ENCODE measurements at places on chromosomes 3 and 15.

DNA sequence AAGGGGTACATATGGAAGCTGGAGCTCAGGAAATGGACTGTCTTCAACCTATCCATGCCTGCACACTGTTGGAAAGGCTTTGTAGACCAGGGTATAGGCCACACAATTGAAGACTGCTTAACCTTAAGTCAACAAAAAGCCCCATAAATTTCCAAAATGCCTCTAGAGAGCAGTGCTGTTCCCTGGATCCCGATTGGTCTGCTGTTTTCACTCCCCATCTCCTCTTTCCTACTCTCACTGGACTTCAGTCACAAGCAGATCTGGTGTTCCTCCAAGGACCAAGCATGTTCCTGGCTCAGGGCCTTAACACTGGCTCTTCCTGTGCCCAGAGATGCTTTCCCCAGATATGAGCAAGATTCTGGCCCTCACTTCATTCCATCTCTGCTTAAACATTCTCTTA lies 22.8 kb upstream of the LRRC34 start:
- DNase-seq = no peak

GRCh38 chr15:95715116-95715903 lies 615.2 kb upstream of the NR2F2 start:
- DNase-seq = no peak

GRCh38 chr3:184059424-184059823 lies 6.6 kb downstream of the HTR3C start:
- no peak for DNase-seq

GRCh38 chr15:98860281-98861041 lies 147.1 kb downstream of the PGPEP1L start:
- DNase-seq = no peak

GRCh38 chr3:67688231-67688630 lies 33.8 kb upstream of the SUCLG2 start:
- DNase-seq = no peak

DNA sequence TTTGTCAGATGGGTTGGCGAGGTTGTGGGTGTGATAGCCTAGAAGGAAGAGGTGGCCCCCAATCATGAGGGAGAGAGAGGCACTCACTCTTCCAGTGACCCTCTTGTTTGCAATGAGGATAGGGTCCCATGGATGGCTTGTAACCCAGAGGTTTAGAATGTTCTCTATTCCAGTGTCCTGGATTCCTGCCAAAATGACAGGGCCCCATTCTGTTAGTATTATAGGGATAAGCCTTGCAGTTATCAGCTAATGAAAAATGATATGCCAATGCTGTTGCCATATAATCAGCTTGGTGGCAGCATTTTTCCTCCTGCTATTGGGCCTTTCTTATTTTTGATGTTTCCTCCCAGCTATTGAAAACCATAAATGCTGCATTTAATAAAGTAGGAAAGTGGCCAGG lies 23.3 kb upstream of the SENP7 start:
- DNase-seq = no peak

DNA sequence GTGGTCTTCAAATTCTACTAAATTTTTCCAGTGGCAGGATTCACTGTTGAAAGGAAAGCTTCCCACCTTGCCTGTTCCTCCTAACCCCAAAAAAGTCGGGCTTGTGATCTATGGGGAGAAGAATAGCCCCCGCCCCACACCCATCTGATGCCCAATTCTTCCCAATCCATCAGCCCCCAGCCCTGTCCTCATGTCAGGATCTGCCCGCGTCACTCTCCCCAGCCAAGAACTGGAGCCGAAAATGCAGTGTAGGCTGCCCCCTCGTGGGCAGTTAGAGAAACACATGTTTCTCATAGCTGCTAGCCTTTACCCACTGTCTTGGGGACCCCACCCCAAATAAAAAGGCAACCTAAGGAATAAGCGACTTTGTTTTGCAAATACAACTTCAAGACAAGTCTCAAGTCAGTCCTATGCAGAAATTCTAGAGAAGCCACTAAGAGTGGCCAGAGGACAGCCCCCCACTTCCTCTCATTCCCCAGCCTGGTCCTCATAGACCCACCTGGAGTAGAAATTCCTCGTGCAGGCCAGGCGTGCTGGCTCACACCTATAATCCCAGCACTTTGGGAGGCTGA lies 13.0 kb upstream of the CSK start:
- DNase-seq = peak; percentile 66

Measured in hematopoietic multipotent progenitor cell (in vitro differentiated cells).